H9 (cell line): ENCODE measurements at places on chromosomes 6 and 20. TPM values are rescaled to one million over a fixed set of nuclear protein-coding genes. Genes with fewer than 3 reads are reported as not detected.
A peak's percentile ranks its signal among the peaks of the same experiment; 100 is the strongest.

DNA sequence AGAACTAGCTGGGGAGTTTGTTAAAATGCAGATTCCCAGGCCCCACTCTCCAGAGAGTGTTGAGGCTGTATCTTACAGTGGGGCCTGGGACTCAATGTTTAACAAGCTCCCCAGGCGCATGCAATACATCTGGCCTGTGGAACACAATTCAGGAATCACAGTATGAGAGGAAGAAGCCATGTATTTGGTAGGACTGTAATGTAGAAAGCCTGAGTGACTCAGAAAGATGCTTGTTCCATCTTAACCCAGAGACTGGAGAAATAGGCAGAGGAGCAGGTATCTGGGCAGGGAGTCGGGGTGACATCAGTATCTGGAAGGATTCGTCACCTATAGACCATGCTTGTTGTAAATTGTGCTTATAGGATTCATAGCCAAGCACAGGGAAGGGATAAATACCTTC is 90.5 kb downstream of the UNC5CL start:
- H3K27ac ChIP-seq = peak overlapping the region; percentile 76
- no peak for DNase-seq
- no peaks in the 10 kb centered on the region; the same call in 2 of the 3 replicates for H3K36me3 ChIP-seq
- no peaks in the 10 kb centered on the region for H3K27me3 ChIP-seq
- peak overlapping the region; percentile 43; the same call in 1 of the 3 replicates for H3K4me3 ChIP-seq

- peaks cover 3% of the 10 kb centered on the region; the same call in 1 of the 2 replicates for H3K4me1 ChIP-seq
- no peak for DNase-seq
- H3K27ac ChIP-seq = no peak overlapping the region
- H3K27me3 ChIP-seq = no peaks in the 10 kb centered on the region
- H3K36me3 ChIP-seq = no peaks in the 10 kb centered on the region
- no peak overlapping the region for H3K4me3 ChIP-seq
Measured at GRCh38 chr6:139173172-139173571, 38.3 kb downstream of the HECA start.

DNA sequence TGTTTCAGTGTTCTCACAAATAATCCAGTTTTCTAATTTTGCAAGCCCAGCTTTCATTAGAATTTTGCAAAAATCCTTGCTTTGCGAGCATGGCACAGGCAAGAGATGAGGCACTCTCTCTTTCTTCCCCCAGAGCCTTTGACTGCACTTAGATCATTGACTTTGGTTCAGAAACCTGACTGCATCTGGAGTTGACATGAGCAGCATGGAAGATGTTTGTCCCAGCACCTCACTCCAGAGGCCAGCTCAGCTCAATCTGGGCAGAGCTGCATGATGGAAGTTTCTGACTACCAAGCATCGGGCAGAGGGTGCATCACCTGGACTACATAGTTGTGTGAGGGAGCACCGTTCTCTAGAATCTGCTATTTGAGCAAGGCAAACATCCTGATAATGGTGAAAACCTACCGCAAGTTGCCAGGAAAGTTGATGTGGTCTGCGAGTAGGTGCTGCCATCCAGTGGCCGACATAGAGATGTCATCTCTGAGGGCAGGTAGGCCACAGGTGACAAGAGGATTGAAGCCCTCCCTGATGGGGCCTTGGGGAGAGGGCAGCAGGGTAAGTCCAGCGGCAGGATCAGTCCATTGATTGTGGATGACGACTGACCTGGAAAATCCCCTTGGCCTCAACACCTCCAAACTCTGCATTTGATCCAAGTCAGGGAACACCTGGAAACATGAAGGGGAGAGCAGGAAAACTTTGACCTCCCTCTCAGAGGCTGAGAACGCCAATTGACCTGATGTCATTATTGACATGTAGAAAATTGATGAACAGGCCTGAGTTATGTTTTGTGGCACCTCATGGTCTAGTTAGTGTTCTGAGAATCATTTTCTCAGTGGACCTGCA is 3.8 kb upstream of the LPA start:
- no peaks in the 10 kb centered on the region for H3K36me3 ChIP-seq
- H3K4me1 ChIP-seq = no peaks in the 10 kb centered on the region
- H3K27ac ChIP-seq = no peak overlapping the region
- peak; percentile 76 for DNase-seq
- H3K4me3 ChIP-seq = no peak overlapping the region
- no peaks in the 10 kb centered on the region for H3K27me3 ChIP-seq

DNA sequence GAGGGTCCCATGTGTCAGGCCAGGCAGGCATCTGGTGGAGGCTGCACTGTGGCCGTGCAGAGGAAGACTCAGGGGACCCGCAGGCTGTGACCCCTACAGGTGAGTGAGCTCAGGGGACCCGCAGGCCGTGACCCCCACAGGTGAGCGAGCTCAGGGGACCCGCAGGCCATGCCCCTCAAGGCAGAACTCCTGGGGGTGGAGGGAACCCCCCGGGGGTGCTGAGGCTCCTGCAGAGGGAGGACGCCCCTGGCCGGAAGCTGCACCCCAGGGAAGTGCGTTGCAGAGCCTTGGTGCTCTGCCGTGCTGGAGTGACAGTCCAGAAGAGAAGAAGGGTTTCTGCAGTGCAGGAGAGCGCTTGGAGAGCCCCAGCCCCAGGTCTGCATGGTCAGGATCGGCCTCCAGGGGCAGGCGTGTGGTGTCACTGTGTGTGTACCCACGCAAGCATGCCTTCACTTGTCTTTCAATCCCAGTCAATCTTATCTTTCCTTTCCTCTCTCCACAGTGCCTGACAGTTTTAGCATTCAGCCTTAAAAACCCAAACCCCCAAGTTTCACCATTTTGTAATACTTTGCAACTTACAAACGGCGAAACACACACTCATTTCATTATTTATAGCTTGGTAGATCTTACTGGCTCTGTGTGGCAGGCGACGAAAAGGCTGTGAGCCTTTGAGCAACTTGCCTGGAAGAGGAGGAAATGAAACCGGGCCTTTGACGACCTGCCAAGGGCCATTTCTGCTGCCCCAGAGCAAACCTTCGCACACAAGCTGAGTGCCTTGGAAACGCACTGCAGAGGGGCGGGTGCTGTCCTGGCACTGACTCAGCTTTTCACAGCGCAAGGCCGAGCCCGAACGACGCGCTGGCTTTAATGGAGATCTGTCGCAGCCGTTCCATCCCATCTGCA is 101.4 kb upstream of the AGPAT4 start:
- no peak overlapping the region for H3K27ac ChIP-seq
- H3K4me1 ChIP-seq = no peaks in the 10 kb centered on the region
- H3K36me3 ChIP-seq = no peaks in the 10 kb centered on the region
- H3K27me3 ChIP-seq = no peaks in the 10 kb centered on the region
- no peak overlapping the region for H3K4me3 ChIP-seq

GRCh38 chr6:50889935-50890334 is 71.3 kb downstream of the TFAP2B start:
- DNase-seq = no peak
- H3K27ac ChIP-seq = no peak overlapping the region
- no peaks in the 10 kb centered on the region for H3K4me1 ChIP-seq
- H3K4me3 ChIP-seq = no peak overlapping the region
- H3K36me3 ChIP-seq = no peaks in the 10 kb centered on the region
- H3K27me3 ChIP-seq = no peaks in the 10 kb centered on the region

Gene TSHZ2
- 0.07 TPM in 1 of 2 replicates, not detected in the other for total RNA-seq
